Myocyte (in vitro differentiated cells): ENCODE measurements at places on chromosomes 3 and 15.

GRCh38 chr3:76011121-76011520, 225.8 kb upstream of the ZNF717 start:
- no peak for DNase-seq

DNA sequence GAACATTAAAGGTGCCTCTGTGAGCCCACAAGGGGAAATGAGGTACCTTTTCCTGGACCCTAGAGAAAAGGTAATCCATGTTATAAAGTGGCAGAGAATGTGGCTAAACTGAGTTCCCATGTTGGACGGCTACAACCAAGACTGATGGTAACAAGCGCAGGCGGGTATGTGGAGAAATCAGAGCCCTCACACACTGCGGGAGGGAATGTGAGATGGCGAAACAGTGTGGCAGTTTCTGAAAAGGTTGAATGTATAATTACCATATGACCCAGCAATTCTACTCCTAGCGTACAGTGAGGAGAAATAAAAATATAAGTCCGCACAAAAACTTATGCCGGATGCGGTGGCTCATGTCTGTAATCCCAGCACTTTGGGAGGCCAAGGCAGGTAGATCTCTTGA, 24.1 kb upstream of the SHISA5 start:
- DNase-seq: no peak

DNA sequence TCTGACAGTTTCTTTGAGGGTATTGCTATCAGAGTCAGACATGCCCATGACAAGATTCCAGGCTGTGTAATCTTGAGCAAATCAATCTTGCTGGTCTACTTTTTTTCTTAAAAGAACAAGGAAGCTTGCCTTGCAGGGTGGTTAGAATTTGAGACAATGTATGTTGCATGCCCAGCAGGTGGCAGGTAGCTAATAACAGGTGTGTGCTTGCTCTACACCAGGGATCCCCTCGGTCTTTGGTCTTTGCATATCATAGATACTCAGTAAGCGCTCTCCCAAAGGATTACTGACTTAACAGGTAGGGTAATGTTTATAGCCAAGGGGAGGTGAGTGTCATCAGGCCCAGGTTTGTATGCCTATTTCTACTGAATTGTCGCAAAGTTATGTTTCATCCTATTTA, 37.3 kb downstream of the CACNA1D start:
- DNase-seq: no peak

- DNase-seq: no peak
Measured at GRCh38 chr3:119236756-119237155, 3.9 kb downstream of the B4GALT4 start.

DNA sequence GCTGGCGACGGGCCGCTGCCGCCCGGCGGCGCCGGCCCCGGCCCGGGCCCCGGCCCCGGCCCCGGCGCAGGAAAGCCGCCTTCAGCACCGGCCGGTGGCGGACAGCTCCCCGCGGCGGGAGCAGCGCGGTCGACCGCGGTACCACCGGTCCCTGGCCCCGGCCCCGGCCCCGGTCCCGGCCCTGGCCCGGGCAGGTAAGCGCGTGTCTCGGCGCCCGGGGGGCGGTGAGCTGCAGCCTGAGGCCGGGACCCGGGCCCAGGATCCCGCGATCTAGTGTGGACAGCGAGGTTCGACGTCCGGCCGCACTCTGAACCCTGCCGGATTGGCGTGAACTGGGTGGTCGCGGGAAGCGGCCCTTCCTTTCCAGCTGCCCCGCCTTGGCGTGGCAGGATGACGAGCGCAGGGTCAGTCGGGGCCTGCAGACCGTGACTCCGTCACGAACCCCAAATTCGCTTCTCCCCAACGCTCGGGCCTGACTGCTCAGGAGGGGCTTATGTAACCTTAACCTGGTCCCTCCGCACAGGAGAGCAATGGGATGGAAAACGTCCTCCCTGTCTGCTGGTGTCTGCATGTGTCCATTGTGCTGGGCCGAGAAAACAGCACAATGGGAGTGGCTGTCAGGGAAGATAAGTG, 472 bp downstream of the BSN start:
- DNase-seq: peak; percentile 43

- no peak for DNase-seq
Measured at GRCh38 chr3:116671151-116671550, 38.4 kb upstream of the TUSC7 start.

GRCh38 chr3:183493296-183494045, 62.0 kb downstream of the KLHL6 start:
- no peak for DNase-seq

DNA sequence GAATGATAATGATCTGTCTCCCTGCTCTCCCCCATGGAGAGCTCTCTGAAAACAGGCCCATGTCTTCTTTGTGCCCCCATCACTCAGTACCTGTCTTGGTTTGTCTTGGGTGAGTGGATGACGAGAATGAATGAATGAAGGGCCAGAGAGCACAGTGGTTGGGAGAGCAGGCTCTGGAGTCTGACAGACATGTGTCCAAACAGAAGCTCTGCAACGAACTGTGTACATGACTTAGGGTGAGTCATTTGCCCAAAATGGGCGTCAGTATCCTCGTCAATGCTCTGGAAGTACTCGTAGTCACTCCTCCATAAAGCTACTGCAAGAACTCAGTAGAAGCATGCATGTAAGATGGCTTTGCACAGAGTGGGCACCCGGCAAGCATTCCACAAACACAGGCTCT, 170.2 kb upstream of the TLE3 start:
- no peak for DNase-seq

GRCh38 chr15:33190539-33190938, 4.0 kb downstream of the FMN1 start:
- DNase-seq: no peak

- DNase-seq: no peak
Measured at GRCh38 chr15:50117431-50118027, 1.5 kb downstream of the ATP8B4 start.

GRCh38 chr3:84224262-84224661, 734.5 kb upstream of the CADM2 start:
- no peak for DNase-seq

GRCh38 chr3:104561324-104561723, 805.4 kb upstream of the ALCAM start:
- DNase-seq: no peak

DNA sequence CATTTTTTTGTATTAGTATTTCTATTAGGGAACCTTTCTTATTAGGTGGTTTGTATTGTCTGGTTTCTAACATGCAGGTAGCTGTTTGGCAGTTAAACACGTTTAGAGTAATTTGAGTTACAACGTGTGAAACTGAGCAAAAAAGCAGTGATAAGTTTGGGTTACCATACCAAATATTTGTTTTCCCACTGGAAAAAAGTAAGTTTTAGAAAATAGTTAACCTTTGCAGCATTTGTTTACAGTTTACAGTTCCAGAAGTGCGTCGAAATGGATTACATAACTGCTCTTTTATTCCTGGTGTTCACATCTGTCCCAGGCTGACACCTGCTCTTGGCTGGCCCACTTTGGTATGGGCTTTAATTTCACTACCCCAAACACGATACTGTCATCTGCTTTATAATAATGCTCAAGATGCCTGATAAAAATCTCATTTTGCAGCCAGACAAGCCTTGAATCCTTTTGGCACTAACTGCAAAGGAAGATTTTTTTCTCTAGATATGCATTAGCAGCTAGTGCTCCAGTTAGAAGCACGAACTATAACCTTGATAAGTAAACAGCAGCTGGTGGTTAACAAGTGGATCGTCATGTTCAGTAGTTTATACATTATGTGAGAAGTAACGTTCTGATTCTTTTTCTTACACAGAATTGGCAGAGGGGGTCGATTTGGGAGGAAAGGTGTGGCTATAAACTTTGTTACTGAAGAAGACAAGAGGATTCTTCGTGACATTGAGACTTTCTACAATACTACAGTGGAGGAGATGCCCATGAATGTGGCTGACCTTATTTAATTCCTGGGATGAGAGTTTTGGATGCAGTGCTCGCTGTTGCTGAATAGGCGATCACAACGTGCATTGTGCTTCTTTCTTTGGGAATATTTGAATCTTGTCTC, 5.3 kb downstream of the EIF4A2 start:
- no peak for DNase-seq

DNA sequence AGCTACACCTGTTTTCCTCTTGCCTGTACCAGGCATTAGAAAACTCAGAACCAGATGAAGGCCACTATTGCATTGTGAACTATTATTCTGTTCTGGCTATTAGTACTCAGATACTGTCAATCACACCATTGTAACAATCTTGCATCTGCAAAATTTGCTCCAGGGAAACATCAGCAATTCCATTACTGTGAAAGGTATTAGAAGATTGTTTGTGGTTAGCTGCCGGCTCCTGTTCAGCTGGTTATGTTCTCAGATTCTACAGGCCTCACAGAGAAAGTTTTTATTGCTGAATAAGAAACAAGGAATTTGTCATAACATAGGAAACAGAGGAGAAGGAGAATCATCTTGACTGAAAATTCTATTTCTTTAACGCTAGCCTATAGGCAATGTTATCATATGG, 179.9 kb downstream of the PLOD2 start:
- DNase-seq: peak; percentile 23

GRCh38 chr3:62876064-62876463, 848 bp upstream of the CADPS start:
- peak; percentile 52 for DNase-seq

- DNase-seq: no peak
Measured at GRCh38 chr3:81651139-81651538, 110.3 kb downstream of the GBE1 start.

GRCh38 chr3:149352556-149352955, 19.1 kb upstream of the TM4SF18 start:
- DNase-seq: peak; percentile 66
